Endothelial cell of umbilical vein (primary cell): ENCODE measurements at places on chromosomes 2 and 18. TPM values are rescaled to one million over a fixed set of nuclear protein-coding genes. Genes with fewer than 3 reads are reported as not detected.

Gene OTOS
- not detected in 2 replicates for total RNA-seq

Gene NAT8
- total RNA-seq, result not detected in 2 replicates

Gene TUBB8B
- total RNA-seq, result 1.1 TPM in 1 of 2 replicates, not detected in the other

Gene TNP1
- total RNA-seq, result not detected in 2 replicates

Gene RIT2
- not detected in 2 replicates for total RNA-seq

Gene SF3B6
- 105 and 108 TPM in 2 replicates for total RNA-seq

Gene PFN4
- total RNA-seq, result 0.93 TPM in 1 of 2 replicates, not detected in the other

Gene ASPRV1
- total RNA-seq, result 0.15 and 0.48 TPM in 2 replicates

Gene NT5C1B
- total RNA-seq, result not detected in 2 replicates

Gene MROH2A
- not detected in 2 replicates for total RNA-seq

Gene FNDC4
- 15.5 and 20.0 TPM in 2 replicates for total RNA-seq

Gene ARHGEF4
- not detected in 2 replicates for total RNA-seq

Gene ACKR3
- total RNA-seq, result 24.0 and 31.1 TPM in 2 replicates
